ENCODE measurements at places on chromosomes 7 and 10.

DNA sequence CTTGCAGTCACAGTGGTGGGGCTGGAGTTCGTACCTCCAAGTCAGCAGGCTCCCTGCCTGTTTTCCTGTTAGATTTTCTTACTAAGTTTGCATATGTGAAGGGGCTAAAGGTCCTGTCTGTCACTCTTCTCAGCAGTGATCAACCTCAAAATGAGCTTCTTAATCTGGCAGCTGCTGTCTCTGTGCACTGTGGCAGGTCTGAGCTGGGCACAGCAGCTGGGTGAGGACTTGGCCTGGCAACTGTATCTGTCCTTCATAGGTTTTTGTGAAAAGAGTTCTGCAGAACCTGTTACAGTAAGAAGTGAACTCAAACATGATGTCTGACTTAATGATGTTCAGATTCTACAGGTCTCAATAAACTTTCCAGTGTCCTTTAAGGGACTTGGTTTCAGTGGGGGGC, 31.3 kb upstream of the GJD4 start:
- no peak for DNase-seq

- DNase-seq = no peak
These were observed 88.2 kb upstream of the SEMA3C start for GRCh38 chr7:81007051-81007450.

DNA sequence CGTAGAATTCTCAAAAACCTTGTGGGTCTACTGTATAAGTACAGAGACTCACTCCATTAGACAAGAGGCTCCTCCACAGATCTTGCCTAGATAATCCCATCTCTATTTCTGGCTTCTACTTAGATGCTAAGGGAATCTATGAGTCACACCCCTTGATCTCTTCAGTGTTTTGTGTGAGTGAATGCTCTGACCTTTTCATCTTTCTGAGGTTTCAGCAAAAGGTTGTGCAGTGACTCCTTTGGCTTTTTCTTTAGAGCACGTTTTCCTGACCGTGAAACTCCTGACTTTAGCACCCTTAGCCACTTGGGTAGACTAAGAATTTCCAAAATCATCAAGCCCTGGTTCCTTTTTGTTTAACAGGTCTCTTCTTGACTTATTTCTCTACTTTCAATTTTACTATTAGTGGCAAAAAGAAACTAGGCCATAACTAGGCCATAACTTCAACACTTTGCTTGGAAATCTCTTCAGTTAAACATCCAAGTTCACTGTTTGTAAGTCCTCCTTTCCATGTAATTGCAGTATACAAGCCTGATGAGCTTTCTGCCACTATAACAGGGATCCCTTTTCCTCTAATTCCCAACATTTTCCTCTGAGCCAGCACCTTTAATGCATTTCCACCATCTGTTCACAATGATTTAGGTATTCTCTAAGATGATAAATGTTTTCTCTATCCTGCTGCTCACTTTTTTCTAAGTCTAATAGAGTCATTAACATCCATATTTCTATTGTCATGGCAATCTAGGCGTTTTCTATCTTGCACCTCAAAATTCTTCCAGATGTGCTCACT, 19.4 kb downstream of the COPG2 start:
- DNase-seq = peak; percentile 80

DNA sequence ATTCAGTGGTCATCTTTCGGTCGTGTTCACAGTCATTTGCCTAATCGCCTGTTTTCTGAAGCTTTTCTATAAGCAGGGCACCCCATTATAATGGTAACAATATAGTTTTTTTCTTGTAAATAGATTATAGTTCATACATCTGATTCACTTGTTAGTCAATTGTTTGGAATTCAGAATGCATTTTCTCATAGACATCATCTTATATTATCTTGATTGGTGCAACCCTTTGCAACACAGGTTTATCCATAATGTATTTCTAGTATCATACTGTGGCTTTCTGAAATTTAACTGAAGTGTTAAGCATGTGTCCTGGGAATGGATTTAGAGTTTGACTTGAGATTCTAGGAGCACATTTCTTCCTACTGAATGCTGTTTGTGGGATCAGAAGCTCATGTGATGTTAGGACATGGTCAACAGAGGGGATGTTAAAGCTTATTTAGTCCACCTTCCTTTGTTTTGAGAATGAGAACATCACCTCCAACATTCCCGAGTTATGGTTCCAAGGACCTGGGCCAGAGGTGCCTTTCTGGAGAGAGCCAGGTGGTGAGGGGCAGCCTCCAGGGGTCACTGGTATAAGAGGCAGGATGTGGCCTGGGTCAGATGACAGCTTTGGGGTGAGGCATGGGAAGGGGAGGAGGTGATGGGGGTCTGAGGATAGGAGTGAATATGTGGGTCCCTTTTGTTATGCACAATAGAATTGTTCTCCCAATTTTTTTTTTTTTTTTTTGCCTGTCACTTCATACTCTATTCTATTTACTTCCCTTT, 415.6 kb downstream of the EXOC4 start:
- DNase-seq = peak; percentile 13

GRCh38 chr10:126331101-126331500, 57.2 kb downstream of the ADAM12 start:
- peak; percentile 85 for DNase-seq

Data from fibroblast of mammary gland (primary cell).